ENCODE measurements at places on chromosomes 6 and 20.
A peak's percentile ranks its signal among the peaks of the same experiment; 100 is the strongest.

- DNase-seq = no peak
Observed at GRCh38 chr6:163566056-163566455, 151.5 kb downstream of the QKI start.

- DNase-seq = no peak
Observed at GRCh38 chr6:21455071-21455470, 138.5 kb upstream of the SOX4 start.

- DNase-seq = no peak
Observed at GRCh38 chr6:44897316-44897715, 430.8 kb upstream of the RUNX2 start.

GRCh38 chr6:53899512-53899911 lies 104.7 kb downstream of the LRRC1 start:
- no peak for DNase-seq

DNA sequence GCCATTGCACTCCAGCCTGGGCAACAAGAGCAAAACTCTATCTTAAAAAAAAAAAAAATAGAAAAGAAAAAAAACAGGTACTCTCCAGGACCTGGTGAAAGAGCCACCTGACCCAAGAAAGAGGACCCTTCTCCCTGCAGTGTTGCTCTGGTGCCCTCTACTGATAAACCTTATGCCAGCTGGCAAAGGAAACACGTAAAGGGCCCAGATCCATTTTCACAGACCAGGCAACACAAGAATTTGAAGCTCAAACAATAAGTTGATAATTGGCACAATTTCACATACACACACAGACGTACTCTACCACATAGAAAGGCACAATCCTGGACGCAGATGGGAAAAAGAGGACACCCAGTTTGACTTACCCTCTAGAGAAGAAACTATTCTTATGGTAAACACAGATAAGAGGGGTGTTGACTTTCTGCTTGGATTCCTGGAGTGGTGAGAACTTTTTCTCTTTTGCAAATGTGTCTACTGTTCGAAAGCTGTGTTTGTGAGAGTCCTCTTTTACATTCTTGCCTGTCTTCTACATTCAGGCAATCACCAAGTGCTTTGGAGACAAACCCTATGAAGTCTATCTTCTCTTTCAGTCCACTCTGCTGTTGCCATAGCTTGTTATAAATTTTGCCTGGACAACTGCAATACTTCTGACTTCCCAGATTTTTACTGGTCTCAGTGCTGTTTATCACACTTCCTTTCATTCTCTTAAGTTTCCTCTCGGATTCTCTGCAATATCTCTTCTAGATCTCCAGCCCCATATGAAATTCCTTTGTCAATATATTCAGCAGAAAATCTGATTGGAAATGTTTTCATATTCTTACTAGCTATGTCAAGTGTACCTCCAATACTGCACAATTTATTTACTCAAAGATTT lies 6.4 kb upstream of the SNRPB start:
- no peak for DNase-seq

DNA sequence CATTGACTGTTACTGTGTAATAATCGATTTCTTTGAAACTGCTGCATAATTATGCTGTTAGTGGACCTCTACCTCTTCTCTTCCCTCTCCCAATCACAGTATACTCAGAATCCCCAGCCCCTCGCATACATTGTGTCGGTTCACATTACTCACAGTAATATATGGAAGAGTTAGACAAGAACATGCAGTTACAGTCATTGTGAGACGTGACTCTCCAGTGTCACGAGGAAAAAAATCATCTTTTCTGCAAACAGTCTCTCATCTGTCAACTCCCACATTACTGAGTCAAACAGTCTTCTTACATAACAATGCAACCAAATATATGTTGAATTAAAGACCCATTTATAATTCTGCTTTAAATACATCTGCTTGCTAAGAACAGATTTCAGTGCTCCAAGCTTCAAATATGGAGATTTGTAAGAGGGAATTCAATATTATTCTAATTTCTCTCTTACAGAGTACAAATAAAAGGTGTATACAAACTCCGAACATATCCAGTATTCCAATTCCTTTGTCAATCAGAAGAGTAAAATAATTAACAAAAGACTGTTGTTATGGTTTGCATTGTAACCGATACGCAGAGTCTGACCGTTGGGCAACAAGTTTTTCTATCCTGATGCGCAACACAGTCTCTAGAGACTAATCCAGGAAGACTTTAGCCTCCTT lies 113.3 kb downstream of the TMEM242 start:
- no peak for DNase-seq

DNA sequence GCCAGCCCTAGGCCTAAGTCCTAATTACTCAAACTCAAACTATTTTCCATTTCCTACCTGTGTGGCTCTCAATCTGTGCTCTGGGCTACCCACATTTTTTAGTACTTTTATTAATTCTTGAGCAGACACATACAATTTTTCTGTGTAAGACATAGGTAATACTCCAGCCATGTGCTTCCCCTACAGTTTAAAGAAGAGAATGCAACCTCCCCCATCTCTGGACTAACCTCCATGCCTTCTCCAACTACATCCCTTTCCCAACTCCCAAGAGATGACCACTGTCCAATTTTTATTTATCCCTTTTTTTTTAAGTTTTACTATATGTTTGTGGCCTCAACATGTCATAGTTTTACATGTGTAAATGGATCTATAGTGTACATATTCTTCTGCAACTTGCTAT lies 5.8 kb downstream of the HMGN4 start:
- DNase-seq = no peak

DNA sequence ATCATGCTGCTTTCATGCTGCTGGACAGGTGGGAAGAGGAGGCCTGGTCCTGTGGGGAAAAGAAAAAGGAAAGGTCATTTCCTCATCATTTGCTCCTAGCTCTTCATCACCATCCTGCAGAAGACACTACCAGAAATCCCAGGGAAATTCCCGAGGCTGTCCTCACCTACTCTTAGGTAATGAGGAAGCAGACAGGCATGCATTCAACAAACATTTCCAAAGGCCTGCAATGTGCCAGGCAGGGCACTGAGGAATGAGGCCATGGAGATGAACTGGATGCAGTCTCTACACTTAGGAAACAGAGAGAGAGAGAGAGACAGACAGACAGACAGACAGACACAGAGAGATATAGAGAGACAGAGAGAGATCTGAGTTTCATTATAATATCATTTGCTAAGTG lies 83.0 kb upstream of the MRPS10 start:
- no peak for DNase-seq

DNA sequence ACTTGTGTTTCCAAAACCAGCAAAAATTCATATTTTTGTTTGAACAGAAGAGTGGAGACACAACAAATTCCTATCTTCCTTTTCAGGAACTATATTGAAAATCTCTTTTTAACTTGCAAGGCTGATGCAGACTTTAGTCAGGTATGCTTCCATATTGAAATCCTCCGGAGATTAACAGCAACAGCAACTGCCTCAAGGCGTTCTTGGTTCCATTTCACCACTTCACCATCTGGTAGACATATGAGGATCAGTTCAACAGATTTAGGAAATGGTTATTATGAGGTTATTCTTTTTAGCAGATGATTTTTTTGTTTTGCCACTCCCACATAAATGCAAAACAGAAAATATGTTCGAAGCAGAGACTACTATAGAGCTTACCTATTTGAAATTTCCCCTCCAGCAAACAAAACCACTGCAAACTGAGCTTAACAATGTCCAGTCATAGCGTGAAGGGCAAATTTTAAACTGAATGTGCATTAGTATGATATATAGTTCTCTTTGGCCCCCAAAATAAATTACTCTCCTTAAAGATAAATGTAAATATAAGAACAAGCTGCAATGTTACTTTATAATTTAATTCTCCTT lies 520.5 kb upstream of the ADGRB3 start:
- no peak for DNase-seq

DNA sequence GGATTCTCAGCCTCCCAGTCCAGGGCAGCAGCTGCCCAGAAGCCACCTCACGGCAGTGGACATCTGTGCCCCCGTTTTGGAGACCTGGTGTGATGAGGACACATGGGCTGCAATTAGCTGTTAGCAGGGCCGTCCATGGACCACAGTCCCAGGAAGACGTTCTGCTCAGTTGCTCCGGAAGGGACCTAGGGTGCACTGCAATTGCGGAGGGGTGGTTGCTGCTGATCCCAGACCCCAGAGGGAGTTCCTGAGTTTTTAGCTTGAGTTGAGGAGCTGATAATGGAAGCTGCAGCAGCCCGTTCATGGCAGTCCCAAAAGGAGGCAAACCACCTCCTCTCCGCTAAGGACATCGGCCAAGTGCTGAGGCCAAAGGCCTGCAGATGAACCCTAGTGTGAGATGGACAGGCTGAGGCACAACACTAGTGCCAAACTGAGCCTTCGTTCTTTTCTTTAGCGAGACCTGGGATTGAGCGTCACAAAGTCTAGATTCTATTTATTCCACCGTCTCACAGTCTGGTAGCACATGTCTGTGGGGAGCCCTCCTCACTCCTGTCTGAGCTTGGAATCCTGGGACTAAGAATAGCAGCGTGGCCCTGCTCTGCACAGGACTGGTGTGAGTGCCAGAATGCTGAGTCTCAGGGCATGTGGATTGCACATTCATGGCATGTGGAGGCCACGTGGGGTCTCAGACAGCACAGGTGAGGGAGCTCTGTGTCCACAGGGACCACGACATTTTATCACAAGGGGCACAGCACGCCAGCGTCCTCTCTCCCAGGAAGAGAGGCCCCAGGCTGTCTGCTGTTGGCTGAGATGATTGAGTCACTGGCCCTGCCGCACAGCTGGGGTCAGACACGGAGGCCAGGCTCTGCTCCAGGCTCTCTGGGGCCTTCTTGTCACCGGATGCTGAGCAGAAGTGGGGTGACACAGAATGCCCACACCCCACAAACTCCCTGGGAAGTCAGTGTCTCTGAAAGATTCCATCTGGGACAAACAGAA lies 113.4 kb downstream of the PSMB1 start:
- DNase-seq = no peak

DNA sequence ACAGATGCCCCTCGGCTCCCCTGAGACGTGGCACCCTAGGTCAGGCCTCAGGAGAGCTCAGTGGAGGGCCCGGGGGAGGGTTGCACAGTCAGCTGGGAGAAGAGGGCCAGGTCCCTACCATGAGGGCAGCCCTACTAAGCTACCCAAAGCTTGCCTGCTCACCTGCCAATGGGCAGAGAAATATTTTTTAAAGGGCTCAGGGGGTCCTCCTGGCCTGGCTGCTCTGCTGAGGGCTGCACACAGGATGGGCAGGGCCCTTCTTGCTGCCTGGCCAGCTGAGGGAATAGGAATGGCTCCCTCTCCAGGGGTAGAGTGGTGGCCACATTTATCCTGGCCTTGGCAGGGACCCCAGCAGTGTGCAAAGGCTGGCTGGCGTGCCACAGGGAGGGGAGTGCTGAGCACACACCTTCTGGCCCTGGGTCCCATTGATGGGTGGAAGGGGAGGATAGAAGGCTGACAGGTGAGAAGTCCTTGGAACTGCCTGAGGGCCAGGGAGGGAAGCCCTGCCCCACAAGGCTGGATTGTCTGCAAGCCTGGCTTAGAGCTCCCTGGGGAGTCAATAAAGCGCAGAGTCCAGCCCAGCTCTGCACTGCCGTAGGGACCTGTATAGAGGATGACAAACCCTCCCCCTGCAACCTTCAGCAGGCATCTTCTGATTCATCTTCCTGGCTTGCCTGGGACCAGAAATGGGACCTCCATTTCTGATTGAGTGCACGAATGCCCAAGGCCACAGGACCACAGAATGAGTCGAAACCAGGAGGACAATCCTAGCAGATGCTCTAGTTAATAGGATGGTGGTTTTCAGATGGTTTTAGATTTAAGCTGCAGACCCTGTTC lies 62.1 kb downstream of the NOL4L start:
- DNase-seq = no peak

DNA sequence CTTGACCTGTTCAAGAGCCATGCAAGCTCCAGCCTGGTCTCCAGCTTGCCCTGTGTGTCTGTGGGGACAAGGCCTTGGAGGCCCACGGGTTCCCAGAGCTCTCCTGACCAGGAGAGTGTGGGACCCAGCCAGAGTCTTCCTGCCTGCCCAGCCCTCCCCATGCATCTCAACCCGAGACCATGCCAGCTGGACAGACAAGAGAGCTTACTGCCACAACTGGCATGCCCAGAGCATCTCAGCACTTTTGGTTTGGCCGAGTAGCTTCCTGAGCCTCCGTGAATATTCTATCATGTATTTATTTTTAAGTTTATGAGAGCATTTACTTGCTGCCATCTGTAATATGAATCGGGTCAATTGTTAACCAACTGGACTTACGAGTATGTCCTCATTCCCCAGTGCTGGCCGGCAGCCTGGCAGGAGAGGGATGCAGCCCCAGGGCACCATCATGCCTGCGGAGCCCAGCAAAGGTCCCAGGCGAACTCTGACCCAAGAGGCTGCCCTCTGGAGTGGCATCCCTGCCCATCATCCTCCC lies 14.9 kb downstream of the IP6K3 start:
- no peak for DNase-seq

DNA sequence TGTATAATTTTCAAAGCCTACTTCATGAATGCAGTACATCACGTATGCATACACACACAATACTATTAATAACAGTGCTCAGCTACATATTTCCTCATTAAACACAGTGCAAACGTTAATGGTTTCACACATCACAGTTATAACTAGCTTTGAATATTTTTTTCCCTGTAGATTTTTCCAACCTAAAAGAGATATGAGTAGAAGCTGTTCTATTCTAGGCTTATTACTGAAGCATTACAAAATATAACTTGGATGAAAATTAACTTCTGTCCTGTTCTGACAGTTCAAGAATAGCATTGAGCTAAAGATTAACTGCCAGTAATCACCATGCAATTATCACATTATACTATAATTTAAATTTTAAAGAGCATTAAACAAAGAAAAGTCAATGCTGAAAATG lies 6.2 kb downstream of the LMBRD1 start:
- DNase-seq = no peak

- DNase-seq = no peak
Observed at GRCh38 chr6:163263998-163264661, 150.4 kb upstream of the QKI start.

GRCh38 chr6:29651413-29652197 lies 5.3 kb upstream of the MOG start:
- peak; percentile 34 for DNase-seq

DNA sequence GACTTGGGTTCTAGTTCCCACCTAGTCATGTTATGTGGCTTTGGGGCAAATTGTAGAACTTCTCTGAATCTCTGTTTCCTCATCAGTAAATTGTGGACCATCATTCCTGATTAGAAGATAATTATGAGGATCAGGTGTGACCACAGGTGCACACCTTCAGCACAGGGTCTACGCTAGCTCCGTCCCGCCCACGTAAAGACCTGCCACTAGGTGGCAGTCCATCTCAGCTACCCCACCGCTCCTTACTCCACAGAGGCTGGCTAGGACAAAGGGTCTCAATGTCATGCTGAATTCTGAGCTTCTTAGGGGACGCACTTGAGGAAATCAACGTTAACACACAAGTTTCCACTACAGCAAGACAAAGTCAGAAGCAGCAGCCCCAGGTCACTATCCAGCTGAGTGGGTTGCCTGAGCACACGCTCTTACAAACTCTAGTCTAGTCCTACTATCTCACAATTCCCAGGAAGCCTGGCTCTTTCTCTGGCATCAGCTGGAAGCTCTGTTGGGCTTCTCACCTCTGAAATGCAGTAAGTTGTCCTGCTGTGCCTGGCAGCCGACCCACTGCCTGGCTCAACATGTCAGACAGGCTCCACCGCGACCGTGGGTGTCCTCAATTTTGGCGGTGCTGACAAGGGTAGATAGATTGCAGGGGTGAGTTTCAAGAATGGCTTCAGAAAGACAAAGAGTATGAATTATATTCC lies 2.0 kb upstream of the PLCG1 start:
- DNase-seq = peak; percentile 62

Measured in immature natural killer cell (primary cell).